ENCODE measurements at places on chromosomes 3 and 15. TPM values are rescaled to one million over a fixed set of nuclear protein-coding genes. Genes with fewer than 3 reads are reported as not detected.

DNA sequence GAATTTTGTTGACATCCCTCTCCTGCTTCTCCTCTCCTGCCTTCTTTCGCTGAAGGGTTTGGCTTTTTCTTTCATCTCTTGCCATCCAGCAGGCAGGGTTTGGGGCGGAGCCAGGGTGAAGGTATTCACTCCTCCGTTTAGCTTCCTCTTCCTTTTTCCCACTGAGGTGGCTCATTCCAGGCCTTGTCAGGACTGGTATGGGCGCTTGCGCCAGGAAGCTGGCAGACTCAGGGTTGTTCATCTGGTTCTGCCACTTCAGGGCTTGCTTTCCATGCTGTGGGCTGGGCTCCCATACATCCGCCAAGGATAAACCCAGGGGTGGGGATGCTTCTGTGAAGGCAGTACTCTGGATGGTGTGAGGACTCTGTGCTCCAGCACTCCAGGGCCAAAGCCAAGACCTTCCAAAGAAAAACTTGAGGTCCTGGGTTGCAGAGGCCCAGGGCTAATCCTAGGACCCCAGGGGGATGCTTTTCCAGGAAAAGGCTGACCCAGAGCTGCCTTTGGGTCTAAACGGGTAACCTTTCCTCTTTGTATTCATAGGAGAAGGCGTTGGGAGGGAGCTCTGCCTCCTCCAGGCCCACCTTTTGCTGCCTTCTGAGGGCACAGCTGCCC is 7.7 kb upstream of the AMOTL2 start:
- no peak for DNase-seq

DNA sequence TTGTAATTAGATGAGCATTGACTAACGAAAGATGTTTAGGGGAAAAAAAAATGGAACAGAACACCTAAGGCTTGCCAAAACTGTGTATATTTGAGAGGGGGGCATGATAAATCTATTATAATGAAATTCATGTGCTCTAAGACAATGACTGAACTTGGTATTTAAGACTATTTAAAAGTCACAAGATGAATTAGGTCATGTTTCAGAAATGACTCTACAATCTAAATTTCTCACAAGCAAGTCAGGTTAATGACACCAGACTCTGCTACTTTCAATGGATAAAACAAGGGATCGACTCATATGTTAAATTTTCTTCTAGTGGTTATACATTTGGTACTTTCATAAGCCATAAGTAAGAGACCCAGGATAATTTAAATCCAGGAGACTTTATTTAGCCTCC is 78.4 kb downstream of the DUT start:
- no peak for DNase-seq

DNA sequence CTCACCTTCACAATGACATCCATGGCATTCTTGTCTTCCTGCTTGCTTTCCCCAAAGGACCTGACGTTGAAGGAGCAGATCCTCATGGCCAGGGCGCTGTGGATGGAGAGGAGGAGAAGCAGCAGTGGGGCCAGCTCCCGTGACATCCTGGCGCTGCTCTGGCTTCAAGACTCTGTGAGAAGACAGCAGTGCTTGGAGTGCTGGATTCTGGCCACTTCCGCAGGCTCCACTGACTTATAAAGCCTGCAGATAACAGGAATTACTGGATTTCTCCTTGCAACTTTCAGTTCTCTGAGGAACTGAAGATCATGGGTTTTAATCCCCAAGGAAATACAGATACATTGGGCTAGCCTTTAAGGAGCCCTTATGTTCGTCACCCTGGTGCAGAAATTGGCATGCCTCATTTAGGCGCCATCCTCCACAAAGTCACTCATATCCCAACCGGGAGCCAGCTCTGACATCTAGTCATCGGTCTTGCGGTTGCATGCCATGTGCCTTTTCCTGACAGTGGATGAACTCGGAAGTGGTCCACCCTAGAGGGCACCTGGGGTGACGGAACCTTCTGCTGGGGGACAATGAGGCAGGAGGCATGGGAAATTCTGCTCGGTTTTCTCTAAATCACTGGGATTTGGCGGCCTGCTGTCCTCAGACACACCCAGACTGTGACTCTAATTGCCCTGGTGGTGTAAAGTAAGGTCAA is at the start of gene DNASE1L3:
Gene DNASE1L3 (minus strand): TSS at position 212 of the 700 bp plus-strand sequence. CDS start 66 bp downstream, at position 146.
- no peak for DNase-seq

- DNase-seq, result no peak
Measured at GRCh38 chr3:196237203-196237602, 20.9 kb downstream of the SLC51A start.

GRCh38 chr3:49165771-49166751 is at the start of gene CCDC71:
TSS of gene CCDC71 (minus strand) at chr3:49166331. CDS start at chr3:49164208, 2,123 bp downstream.
- peak; percentile 81 for DNase-seq

DNA sequence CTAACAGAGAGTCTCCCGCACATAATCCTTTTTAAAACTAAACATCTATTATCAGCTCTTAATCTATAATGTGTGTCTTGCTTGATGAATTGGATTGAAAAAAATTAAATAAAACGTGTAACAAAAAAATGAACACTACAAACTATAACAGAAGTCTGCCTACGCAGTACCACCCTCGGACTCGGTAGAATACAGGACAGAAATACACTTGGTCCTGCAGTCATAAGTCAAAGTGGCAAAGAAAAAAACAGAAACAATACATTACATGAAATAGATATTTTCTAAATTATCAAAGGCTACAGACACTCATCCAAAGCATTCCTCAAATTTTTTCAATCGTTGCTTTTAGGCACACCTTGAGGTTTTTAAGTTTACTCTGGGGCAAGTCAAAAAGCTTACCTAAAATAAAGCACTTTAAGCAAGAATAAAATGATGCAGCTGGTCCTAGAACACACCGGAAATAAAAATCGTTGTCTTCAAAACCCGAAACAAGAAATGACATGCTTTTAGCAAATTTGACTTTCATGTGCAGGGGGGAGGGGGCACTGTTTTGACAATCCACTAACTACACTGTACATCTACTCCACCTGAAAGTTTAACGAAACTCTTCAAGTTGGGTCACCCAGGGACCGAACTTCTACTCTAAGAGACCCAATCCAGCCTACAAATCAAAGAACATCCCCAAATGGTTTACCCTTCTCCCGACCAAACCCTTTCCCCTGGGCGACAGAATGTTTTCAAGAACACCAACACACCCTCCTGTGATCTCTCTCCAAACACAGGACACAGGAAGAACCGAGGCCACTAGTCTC is 1.3 kb downstream of the ADAM10 start:
- peak; percentile 24 for DNase-seq

DNA sequence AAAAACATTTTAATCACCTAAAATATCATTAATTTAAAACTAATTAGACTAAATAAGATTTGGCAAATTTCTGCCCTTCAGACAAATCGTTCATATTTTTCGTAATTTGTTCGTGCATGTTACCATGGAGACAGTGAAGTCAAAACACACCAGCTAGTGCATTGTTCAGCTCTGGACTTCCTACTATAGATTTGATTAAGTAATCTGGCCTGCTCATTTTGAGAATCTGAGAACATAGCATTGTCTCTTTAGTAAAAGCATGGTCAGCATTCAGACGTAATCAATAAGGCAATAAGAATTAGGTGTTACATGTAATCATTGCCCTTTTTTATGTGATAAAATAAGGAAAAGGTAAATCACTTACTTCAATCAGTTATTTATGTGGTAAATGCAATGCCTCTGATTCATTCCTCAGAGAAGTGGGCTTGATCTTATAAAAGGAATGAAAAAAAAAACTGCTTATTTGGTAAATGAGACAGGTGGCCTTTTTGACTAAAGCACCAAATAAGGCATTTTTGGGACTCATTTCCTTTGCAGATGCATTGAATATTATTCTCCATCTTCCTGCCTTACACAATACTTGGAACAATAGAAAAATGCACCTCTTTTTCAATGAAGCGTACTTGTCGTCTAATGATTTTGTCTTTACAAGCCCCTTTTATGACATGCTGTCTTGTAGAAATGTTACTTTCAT is 84.5 kb upstream of the FNDC3B start:
- DNase-seq, result no peak

- DNase-seq, result no peak
Measured at GRCh38 chr3:101656651-101657050, 20.3 kb downstream of the ZBTB11 start.

GRCh38 chr15:27183201-27183600 is 212.2 kb downstream of the GABRG3 start:
- DNase-seq, result no peak

- no peak for DNase-seq
Measured at GRCh38 chr15:100704281-100705055, 102.1 kb downstream of the ASB7 start.

- DNase-seq, result peak; percentile 64
Measured at GRCh38 chr3:195154111-195154791, 116.7 kb downstream of the XXYLT1 start.

GRCh38 chr15:59372352-59373211 is at the start of gene MYO1E:
TSS of gene MYO1E (minus strand) at chr15:59372871. CDS start at chr15:59372500, 371 bp downstream.
- DNase-seq, result peak; percentile 98

GRCh38 chr3:119681279-119681678 is 4.1 kb upstream of the COX17 start:
- DNase-seq, result peak; percentile 65

GRCh38 chr3:124791142-124791541 is 60.9 kb downstream of the UMPS start:
- DNase-seq, result no peak

DNA sequence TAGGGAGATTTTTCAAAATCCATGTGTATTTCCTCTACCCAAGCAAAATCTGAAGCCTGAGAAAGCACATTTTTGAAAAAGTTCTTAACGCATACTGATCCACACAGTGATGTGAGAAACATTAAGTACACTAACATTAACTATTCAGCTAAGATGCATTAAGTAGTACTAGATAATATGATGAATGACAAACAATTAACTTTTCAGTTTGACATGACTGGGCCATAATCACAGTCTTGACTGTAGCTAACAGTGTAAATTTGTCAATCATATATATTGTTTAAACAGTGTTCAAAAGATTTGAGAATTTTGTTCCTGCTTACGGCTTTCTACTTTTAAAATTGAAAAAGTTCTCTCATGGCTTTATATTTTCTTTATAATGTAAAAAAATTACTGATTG is 72.0 kb downstream of the CNTN3 start:
- no peak for DNase-seq

DNA sequence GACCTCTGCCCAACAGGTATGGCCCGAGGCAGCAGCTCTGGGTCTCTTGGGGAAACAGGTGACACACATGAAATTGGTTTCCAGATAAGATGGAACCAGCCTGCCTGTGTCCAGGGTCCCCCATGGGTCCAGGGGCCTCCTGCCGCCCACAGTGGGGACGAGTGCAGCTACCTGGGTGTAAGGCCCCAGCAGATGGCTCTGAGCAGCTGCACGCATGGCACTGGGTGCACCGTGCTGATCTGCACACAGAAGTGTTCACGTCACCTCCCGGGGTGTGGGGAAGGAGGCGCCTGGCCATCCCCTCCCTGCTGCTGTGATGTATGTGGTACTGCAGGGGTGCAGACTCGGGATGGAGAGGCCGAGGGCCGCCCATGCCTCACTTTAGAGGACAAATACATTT is 63.6 kb downstream of the NIPA2 start:
- no peak for DNase-seq

DNA sequence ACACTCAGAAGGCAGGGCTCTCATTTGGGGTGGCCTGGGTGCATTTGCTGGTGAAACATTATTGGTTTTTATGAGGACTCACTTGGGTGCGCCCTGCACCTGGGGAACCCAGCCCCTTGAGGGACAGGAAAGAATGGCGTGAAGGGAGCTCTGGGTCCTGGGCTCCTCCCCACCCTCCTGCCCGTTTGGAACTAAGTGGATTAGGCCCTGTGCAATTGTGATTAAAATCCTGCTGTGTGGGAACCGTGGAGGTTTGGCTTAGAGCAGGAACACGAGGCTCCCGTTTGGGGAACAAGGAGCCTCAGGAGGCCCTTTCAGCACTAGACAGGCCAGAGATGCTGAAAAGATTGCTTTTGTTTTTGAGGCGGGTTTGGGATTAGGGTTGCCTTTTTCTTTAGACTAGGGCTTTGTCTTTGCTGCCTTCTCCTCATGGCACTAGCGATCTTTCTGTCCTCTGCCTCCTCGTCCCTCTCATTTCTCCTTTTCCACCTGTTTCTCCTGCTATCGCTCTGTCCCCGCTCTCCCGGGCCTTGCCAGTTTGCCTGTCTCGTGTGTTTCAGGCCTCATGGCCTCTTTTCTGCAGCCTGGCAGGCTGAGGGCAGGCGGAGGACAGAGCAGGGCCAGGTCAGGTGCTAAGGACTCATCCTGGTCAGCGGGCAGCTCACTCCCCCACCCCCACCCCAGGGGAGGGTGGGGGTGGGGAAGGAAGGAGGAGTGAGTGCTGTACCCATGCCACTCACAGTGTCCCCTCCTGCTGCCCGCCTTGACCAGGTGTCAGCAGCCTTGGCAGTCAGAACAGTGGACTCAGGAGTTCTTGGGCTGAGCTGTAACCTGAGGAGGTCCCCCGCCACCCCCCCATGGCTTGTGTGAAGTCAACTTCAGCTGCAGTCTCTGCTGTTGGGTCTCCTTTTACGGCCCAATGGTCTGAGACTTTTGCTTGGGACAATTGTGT is 8.6 kb downstream of the MAPKAPK3 start:
- DNase-seq, result no peak

DNA sequence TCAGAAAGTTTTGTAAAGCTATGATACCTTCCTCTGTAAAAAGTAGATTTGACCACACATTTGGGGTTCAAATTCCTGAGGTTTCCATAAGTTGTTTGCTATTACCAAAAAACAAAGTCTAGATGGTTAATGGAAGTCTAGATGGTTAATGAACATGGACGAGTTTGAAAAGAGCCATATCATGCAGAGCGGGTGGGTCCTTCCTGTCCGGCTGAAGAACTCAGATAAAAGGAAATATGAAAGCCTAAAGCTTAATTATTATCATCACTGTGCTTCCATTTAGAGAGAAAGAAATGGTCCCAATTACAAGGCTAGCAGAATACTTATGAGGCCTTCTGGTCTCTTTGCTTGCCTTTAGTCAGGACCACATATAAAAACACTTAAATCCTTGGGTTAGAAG is 132.1 kb upstream of the SATB1 start:
- no peak for DNase-seq

GRCh38 chr15:75720787-75721479 is 8.3 kb upstream of the CSPG4 start:
- peak; percentile 64 for DNase-seq

- no peak for DNase-seq
Measured at GRCh38 chr3:60584250-60584649, 667.0 kb downstream of the FHIT start.

The MYO5C gene
- 3.7 TPM for total RNA-seq

The PEX5L gene
- total RNA-seq, result 0.35 TPM

The FBXO40 gene
- 7.3 TPM for total RNA-seq

The RETNLB gene
- not detected for total RNA-seq

The FGF12 gene
- 1.1 TPM for total RNA-seq

The BCHE gene
- total RNA-seq, result 6.3 TPM

The CAV3 gene
- total RNA-seq, result 0.67 TPM

The SECISBP2L gene
- total RNA-seq, result 19.9 TPM

The TICRR gene
- 11.0 TPM for total RNA-seq

The COX5A gene
- total RNA-seq, result 435 TPM

The CD86 gene
- total RNA-seq, result not detected

The ALPK3 gene
- 52.1 TPM for total RNA-seq

The TRH gene
- total RNA-seq, result 111 TPM

The HEG1 gene
- total RNA-seq, result 16.5 TPM

The DCP1A gene
- 23.0 TPM for total RNA-seq

The CACNA1D gene
- total RNA-seq, result 66.7 TPM

The ZPLD1 gene
- total RNA-seq, result 0.18 TPM

Measured in cardiac muscle cell (in vitro differentiated cells and primary cell).